ENCODE measurements at places on chromosomes 16 and 17.

GRCh38 chr17:78344666-78345065 is 15.2 kb downstream of the SOCS3 start:
- DNase-seq = no peak

- no peak for DNase-seq
Observed at GRCh38 chr17:30187573-30187972, 47.9 kb downstream of the SLC6A4 start.

- no peak for DNase-seq
Observed at GRCh38 chr16:11049396-11050059, 105.2 kb downstream of the CLEC16A start.

DNA sequence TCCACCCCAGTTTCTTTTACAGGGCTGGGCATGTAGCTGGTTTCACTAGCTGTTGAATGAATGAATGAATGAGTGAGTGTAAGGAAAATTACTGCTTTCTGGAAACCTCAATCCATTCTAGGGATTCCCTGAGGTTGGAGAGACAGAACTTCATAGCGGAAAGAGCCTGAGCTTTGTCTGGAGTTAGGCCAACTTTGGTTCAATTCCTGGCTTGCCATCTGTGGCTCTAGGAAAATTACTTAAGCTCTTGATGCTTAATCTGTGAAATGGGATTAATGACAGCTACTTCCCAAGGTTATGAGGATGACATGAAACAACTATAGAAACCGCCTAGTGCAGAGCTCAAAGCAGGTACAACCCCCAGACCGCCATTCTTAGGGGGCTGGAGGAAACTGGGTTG is 76.3 kb upstream of the AXIN2 start:
- no peak for DNase-seq

DNA sequence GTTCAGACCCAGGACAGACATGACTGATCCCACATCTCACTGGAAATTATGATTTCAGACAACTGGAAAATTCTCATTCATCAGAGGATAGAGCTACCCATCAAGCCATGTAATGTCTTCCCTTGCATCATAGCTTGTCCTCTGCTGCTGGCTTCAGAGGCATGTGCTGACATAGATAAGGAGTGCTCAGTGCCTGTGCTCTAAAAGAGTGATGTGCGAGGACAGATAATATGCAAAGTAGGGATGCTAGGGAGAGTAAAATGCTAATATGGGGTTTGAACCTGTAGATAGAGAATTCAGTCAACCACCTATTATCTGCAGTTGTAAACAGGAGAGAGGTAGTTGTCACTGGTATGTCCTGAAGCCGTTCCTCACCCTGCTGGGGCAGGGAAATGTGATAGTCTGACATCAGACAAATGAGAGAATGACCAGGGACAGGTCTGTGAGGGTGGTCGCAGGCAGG is 349.7 kb upstream of the CCL2 start:
- DNase-seq = no peak

DNA sequence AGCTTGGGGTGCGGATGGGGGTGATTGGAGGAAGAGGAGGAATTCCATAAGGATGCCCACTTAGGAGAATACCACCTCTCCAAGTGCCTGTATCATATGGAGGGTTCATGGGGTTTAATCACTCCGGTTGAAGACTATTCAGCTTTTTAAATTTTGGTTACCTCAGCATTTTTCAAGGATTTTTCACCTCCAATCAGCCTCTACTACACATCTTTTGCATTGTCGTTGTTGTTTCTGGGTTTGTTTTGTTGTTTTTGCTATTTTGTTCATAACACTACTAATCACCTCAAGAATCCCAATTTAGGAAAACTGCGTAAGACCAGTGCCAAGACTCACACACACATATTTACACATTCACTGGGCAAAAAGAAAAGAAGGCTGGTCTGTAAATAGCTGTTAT is 619.5 kb upstream of the CDH5 start:
- no peak for DNase-seq

DNA sequence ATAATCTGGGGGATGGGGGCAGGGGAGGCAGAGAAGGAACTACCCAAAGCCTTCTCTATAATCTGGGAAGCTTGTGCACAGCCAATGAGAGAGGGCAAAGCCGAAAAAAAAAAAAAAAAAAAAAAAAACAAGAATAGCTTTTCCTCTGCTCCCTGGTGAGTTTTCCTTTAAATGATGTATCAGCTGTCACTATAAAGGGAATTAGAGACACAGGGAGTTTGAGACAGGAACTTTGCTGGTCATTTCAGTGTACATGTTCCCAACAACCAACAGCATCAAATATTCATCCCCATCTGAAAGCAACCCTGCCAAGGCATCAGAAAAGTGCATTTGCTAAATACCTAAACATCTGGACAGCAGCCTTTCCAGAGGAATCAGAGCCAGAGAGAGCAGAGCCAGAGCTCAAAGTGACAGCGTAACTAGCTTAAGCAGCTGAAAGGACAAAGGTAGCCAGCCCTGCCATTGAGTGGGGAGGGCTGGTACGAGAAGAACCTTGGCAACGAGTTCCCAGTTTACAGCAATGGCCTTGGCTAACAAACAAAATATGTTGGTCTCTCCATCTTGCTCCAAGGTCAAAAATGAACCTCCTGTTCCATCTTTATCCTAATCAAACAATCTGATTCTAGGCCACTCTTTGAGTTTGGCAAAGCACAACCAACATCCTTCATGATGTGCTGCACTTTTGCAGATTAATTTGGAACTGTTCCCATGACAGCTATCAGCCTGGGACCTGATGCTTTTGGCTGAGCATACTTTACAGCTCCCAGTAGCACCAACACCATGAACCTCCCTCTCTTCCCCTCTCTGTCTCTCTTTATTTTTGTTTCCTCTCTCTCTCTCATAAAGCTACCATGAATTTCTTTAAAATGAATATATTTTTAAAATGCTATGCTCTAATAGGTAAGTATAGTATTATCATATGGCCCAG is 143.7 kb upstream of the GNAO1 start:
- DNase-seq = no peak

- no peak for DNase-seq
Observed at GRCh38 chr17:82709024-82709675, 7.4 kb upstream of the FN3KRP start.

- no peak for DNase-seq
Observed at GRCh38 chr16:58855291-58855863, 121.3 kb upstream of the GOT2 start.

DNA sequence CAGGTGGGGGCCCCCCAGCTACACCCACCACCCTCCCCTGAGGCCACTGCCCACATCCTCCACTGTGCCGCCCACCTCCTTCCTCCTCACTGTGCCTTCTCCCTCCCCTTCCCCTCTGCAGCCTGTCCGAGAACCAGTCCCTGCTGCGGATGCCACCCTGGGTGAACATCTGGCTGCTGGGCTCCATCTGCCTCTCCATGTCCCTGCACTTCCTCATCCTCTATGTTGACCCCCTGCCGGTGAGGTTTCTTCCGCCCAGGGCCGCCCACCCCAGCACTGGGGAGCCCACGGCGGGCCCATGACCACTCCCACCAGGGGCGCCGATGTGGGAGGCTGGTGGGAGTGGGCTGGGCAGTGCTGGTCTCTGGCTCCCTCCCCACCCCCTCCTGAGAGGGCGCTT is 22.1 kb downstream of the RABEP2 start:
- no peak for DNase-seq

DNA sequence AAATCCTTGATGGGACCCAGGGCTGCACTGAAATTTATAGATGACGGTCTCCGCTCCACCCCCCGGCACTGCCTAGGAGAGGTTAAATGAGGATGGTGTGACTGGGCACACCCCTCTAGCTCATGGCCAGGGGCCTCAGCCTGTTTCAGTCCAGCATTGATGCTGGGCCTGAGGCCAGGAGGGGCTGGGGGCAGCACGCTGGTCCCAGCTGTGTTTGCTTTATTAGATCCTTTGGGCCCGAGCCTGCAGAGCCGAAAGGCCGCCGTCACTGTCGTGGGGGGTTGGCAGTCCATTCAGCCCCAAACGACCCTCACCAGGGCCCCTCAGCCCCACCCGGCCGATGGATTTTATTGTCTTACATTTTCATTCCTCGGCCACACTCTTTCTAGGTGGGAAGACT is 10.8 kb upstream of the DOK4 start:
- DNase-seq = no peak

DNA sequence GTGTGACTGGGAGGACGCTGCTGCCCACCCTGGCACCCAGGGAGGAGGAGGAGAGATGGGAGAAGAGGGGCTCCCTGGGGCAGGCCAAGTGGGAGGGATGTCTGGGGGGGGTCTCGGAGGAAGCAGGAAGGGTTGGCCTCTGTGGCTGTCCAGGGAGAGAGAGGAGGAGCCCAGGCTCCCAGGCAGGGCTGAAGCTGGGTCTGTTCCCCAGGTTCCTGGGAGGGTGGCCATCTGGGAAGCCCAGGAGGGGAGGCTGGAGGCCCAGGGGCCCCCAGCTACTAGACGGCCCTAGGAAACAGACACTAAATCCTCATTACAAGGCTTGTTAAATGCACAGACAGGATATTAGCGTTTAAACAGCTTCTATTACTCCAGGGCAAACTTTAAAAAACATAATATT is 139.8 kb downstream of the ENGASE start:
- DNase-seq = no peak

DNA sequence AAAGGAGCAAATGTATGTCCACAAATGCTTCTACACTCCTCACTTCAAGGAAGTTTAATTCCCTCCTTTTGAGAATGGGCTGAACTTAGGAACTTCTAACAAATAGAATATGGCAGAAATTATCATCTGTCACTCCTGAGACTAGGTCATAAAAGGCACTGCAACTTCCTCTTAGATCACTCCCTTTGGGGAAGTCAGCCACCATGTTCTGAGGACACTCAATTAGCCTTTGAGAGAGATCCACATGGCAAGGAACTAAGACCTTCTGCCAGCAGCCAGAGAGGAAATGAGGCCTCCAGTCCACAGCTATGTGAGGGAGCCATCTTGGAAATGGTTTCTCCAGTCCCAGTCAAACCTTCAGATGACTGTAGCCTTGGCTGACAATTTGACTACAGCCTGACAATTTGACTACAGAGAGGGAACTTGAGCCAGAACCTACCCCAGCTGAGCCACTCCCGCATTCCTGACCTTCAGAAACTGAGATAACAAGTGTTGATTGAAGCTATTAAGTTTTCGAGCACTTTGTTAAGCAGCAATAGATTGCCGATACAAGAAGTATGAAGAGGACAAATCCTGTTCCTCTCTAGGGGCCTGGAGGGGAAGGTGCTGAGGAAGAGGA is 113.4 kb upstream of the SEC14L1 start:
- DNase-seq = no peak

DNA sequence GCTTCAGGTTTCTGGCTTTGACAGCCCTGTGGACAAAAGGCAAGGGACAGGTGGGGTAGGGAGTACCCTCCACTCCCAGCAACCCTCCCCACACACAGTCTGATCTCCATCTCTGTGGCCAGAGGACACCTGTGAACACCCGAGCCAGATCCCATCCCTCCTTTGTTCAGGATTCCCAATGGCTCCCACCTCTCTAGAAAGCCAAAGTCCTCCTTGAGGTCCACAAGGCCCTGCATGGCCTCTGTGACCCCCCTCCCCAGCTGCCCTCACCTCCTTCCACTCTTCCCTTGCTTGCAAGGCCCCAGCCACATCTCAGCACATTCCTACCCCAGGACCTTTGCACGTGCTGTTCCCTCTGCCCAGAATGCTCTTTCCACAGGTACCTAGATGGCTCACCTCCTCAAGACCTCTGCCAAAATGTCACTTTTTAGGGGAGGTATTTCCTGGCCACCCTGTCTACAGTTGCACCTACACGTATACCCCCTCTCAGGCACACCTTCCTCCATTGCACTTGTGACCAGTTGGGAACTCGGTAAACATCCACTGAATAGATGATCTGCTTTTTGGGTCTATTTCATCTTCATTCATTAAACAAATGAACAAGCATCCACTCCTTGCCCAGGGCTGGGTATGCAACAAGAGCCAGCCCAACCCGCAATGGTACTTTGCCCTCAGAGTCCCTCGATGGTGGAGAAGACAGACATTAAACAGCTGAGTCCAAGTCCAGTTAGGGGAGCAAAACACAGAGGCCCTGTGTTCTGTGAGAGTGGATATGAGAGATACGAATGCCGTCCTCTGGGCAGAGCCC is 107.0 kb downstream of the CRLF3 start:
- no peak for DNase-seq

GRCh38 chr16:47503936-47504335 is 42.8 kb downstream of the PHKB start:
- no peak for DNase-seq

- no peak for DNase-seq
Observed at GRCh38 chr16:17963185-17963836, 373.2 kb downstream of the NPIPA8 start.

GRCh38 chr17:30238003-30238344 is 2.5 kb upstream of the SLC6A4 start:
- DNase-seq = no peak

- DNase-seq = no peak
Observed at GRCh38 chr17:40596261-40596919, 31.1 kb upstream of the CCR7 start.

DNA sequence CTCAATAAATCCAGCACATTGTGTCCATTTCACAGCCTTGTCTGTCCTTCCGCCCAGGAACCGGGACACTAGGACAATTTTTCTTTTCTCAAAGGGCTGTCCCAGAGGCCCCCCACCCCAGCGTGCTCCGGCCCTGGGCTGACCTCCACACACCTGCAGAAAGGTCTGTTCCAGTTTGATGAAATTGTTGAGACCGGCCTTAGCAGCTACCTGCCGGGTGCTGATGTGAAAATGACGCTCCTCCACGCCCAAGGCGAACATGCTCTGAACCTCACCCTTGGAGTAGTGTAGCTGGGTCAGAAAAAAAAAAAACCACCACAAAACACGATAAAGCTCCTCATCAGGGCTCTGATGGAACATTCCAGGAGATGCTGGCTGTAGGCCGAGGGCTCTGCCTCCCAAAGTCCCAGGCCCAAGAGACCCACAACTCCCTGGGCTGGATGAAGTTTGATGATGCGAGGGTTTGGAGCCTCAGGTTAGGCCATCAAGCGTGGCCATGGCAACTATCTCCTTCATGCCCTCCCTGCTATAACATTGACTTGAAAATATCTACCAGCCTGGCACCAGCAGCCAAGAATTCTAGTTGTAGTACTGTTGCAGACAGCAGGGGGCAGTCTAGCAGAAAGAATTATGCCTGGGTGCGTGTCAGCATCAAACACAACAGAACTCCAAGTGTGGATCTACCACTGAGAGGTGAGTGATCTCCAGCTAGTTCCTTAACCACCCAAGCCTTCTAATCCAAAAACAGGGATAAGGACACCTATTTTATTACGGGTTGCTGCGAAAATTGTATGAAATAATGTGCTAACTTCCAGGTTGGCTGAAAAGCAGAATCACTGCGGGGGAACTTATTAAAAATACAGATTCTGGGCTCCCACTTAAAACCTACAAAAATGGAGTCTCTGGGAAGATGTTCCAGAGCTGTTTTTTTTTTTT is 62.1 kb downstream of the RMI2 start:
- DNase-seq = peak; percentile 22

All from stimulated activated CD4-positive, alpha-beta T cell treated with anti-CD3 and anti-CD28 coated beads, Interleukin-15, amount 100 ng/mL, for 1 hour (primary cell).